Mononuclear cell (primary cell): ENCODE measurements at places on chromosomes 7 and 10. TPM values are rescaled to one million over a fixed set of nuclear protein-coding genes. Genes with fewer than 3 reads are reported as not detected.

Gene CRHR2
- not detected for total RNA-seq

Gene EBLN1
- not detected for total RNA-seq

Gene AGBL3
- total RNA-seq: 2.1 TPM

Gene PKD1L1
- under 0.01 TPM for total RNA-seq

Gene GRID1
- not detected for total RNA-seq

Gene RBM20
- 1.0 TPM for total RNA-seq

Gene GOLGA7B
- total RNA-seq: 1.7 TPM

Gene AKR1E2
- 19.3 TPM for total RNA-seq

Gene HECTD2
- 1.5 TPM for total RNA-seq

Gene NEBL
- total RNA-seq: 0.10 TPM

Gene SHTN1
- 10.0 TPM for total RNA-seq

Gene SERPINE1
- total RNA-seq: 2.3 TPM

Gene GBX1
- not detected for total RNA-seq

Gene CFAP43
- total RNA-seq: 0.10 TPM

Gene KAZALD1
- total RNA-seq: 0.42 TPM

Gene H2BK1
- not detected for total RNA-seq

Gene AZGP1
- not detected for total RNA-seq

Gene NEUROG3
- total RNA-seq: not detected

Gene LLCFC1
- not detected for total RNA-seq

Gene ACSM6
- not detected for total RNA-seq

Gene BICC1
- 0.21 TPM for total RNA-seq

Gene TMEM225B
- 1.4 TPM for total RNA-seq

Gene OR2A42
- total RNA-seq: 0.10 TPM
